ENCODE measurements at places on chromosomes 6 and 20.

DNA sequence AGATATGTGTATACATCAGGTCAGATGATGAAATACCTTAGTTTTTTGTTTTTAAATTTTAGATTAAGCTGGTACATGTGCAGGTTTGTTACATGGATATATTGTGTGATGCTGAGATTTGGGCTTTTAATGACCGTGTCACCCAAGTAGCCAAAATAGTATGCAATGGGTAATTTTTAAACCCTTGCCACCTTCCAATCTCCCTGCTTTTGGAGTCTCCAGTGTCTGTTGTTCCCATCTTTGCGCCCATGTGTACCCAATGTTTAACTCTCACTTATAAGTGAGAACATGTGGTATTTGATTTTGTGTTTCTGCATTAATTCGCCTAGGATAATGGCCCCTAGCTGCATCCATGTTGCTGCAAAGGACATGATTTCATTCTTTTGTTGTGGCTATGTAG, 45.8 kb downstream of the TNFAIP3 start:
- DNase-seq, result no peak

DNA sequence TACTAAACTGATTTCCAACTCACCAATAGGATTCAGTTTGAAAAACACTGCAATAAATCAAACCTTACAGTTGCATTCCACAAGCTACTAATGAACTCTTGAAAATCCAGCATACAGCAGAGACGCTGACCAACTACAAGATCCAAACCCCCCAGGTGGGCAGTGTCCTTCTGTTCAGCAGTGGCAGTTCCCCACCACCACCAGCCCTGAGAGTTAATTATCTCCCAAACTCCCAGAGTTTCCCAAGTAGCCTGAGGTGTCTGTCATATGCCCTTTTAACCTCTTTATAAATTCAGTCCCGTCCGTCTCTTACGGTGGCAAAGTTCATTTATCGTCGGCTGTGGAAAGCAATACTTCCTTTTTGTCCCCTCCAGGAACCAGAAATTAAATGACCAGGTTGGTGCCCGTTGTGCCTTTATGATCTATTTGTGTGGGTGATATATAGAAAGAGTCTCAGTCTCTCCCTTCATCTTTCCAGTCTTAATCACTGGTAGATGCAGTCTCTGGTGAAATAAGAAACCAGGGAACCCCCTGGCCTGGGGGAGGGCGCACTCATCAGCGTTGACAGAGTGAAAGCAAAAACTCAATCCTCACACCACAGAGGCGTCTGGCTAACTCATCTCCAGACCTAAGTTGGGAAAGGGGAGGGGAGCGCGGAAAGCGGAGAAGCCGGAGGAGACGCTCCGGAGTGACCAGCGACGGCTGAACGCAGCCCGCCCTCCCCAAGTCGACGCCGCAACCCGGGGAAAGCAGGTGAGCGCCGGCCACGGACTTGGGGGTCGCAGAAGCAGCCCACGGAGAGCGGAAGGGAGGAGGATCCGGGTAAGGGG, 717 bp downstream of the MRPL14 start:
- DNase-seq, result peak; percentile 47

DNA sequence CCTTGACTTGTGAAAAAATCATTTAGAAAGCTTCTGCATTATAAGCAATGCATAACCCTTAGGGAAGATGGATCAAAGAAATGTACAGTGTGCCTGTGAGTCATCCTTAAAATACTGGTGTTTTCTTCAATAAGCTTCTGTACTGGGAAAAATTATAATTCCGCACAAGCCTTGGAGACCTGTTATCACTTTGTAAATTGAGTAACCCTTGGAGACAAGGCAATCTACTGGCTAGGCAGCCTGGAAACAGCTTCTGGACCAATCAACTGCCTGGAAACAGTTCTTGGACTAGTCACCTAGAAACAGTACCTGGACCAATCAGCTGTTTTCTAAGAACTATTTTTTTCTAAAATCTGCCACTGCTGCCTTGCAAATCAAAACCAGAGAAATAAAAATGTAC, 25.8 kb upstream of the RNGTT start:
- DNase-seq, result no peak

GRCh38 chr6:58419321-58419720, 1101.9 kb downstream of the PRIM2 start:
- no peak for DNase-seq

DNA sequence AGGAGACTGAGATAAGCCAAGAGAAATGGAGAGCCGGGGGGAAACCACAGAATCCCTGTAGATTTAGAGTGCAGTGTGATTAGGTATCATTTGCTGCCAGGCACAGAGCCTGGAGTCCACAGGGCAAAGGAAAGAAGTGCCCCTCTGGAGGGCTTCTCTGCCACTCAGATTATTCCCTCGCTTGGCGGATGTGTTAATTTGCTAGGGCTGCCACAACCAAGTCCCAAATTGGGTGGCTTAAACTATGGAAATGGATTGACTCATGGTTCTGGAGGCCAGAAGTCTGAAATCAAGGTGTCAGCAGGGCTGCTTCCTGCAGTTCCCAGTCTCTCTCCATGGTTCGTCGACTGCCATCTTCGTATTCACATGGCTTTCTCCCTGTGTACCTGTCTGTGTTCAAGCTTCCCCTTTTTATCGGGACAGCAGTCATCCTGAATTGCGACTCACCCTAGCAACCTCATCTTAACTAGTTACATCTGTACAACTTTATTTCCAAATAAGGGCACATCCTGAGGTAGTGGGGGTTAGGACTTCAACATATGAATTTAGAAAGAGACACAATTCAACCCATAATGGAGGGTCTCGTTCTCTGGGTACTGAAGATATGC, 122.2 kb downstream of the ANKRD60 start:
- no peak for DNase-seq

GRCh38 chr6:155248008-155249001, 15.5 kb upstream of the CLDN20 start:
- DNase-seq, result peak; percentile 5

GRCh38 chr6:29451471-29452193, 5.2 kb downstream of the OR11A1 start:
- DNase-seq, result no peak

DNA sequence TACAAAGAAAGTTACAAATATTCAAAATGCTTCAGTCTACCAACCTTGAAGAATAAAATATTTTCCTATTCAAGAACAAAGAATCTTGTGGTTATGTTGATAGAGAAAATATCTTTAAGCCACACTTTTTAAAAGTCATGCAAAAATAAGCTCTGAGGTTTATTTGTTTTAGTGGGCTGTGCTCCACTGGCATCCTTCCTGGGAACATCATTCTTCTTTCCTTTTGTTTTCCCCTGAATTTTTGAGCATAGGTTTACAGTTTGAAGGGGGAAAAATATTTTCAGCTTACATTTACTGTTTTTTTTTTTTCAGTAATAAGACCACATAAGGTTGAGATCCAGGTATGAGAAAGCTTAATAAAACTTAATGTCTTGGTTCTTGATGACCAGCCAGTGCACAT, 72.0 kb upstream of the BACH2 start:
- no peak for DNase-seq

GRCh38 chr6:136123468-136123867, 126.6 kb downstream of the MTFR2 start:
- no peak for DNase-seq

DNA sequence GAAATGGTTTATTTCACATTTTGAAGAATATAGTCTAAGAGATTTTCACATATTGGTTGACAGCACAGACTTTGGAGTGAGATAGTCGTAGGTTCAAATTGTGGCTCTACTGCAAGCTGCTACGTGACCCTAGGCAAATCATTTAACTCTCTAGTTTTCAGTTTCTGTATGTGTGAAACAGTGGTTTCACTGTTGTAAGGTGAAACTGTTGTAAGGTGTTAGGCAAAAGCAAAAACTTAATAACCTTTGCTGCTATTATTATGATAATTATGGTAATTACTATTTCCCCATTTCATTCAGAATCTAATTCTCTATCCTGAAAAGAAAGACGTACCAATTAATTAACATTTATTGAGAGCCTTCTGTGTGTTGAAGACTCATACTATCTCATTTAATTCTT, 144.2 kb downstream of the REV3L start:
- no peak for DNase-seq

GRCh38 chr6:71403422-71404134, 115.0 kb downstream of the OGFRL1 start:
- no peak for DNase-seq

GRCh38 chr6:122710908-122711635, 68.4 kb upstream of the FABP7 start:
- DNase-seq, result no peak

DNA sequence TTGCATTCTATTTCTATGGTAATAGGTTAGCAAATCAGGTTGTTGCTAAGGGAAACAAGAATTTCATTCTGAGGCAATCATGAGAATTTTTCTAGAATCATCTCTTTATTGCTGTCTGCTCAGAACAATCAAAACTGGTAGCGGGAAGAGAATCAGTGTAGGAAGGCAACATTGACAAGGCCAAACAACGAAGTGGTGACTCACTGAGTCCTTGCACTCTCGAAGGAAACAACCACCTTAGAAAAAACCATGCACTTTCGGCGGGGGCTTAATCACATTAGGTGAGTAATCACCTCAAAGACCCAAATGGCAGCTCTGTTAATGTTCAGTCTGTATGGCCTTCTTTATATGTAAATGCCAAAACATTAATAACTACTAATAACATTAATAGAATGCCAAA, 78.8 kb upstream of the MAP7 start:
- no peak for DNase-seq

GRCh38 chr20:14062786-14063185, 67.5 kb downstream of the MACROD2 start:
- no peak for DNase-seq

- no peak for DNase-seq
Measured at GRCh38 chr6:146878952-146879340, 280.2 kb downstream of the ADGB start.

DNA sequence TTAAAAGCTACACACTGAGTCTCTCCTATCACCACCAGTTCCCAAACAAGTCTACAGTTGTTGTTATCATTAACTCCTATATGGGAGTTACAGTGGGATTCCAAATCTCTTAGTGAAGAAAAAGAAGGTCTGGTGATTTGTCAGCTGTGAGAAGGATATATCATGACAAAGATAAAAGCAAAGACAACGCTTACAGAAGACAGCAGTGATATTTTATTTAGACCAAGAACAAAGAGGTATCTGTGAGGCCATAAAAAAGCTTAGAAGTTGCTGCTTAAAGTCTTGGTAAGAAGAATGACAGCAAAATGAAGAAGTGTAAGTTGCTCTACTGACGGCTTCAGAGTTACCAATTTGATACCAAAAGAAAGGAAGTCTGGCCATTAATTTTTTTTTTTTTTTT, 47.2 kb downstream of the CHD6 start:
- DNase-seq, result no peak

- DNase-seq, result no peak
Measured at GRCh38 chr20:12893019-12893418, 115.8 kb upstream of the SPTLC3 start.

- no peak for DNase-seq
Measured at GRCh38 chr6:20751293-20751935, 217.2 kb downstream of the CDKAL1 start.

- no peak for DNase-seq
Measured at GRCh38 chr6:160101277-160102205, 20.1 kb upstream of the SLC22A1 start.

GRCh38 chr6:28589234-28589956, 63.7 kb downstream of the GPX5 start:
- DNase-seq, result no peak

DNA sequence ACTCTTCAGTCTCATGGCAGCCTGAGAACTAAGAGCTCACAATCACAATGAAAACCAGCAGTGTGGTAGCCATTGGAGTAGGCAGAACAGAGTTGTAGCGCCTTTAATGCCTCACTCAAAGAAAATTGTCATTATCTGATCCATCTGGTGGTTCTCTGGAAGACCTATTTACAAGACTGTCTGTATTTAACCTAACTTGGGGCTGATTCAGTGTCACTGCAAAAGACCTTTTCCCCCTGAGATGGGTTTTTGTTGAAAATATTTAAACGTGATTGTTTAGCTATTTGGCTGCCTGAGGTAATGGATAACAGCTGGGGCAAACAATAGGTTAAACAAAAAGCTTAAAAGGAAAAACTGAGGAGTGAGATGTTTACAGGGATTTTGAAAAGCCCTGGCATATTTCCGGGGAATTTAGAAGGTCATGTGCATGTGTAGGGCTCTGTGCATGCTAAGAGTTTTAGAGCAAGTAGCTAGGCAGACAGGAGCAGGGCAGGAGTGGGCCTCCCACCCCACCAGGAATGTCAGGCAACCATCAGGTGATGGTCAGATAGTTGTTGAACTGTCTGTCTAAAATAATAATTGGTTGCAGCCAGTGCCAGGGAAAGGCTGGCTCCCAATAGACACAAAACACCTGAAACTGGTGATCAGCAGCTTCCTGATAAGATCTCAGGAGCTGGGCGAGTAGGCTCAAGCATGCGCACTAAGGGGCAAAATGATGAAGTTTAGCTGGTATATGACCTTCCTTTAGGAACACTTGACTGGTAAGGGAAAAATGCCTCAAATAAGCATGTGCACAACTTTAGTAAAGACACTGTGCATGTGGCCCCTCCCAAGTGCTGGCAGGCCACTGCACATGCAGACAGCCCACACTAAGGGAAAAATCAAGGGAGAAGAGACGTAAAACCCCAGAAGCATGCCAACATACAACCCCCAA, 70.8 kb upstream of the AKIRIN2 start:
- no peak for DNase-seq

GRCh38 chr6:43144879-43145278, 26.2 kb upstream of the SRF start:
- no peak for DNase-seq

- DNase-seq, result no peak
Measured at GRCh38 chr6:100892693-100893092, 11.6 kb upstream of the ASCC3 start.

DNA sequence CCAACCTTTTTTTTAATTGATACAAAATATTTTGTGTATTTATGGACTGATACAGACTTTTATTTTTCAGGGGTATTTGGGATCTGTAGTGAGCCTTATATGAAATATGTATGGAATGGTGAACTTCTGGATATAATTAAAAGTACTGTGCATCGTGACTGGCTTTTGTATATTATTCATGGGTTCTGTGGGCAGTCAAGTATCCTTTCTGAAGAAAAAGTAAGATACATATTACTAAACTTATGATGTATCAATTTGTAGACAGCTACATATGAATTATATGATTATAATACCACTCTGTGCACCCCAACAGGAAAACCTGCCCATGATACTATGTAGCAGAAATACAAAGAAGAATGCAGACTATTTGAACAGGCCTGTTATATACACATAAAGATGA, 47.2 kb downstream of the FIG4 start:
- DNase-seq, result no peak

DNA sequence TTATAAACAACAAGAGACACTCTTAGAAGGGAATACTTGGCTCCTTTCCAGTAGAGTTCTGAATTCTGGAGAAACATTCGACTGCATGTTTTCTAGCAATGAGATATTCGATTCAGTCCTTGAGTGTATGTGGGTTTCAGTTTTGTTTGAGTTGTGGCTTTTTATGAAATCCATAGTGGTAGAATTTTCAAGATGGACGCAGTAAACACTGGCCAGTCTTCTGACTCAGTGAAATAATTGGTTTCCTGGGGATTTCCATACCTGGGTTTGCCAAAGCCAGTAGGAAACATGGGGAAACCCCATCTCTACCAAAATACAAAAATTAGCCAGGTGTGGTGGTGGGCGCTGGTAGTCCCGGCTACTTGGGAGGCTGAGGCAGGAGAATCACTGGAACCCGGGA, 273.5 kb upstream of the PLCB4 start:
- DNase-seq, result no peak

- DNase-seq, result no peak
Measured at GRCh38 chr6:136604328-136604825, 54.2 kb upstream of the MAP7 start.
